ENCODE measurements at places on chromosomes 1 and 21.

DNA sequence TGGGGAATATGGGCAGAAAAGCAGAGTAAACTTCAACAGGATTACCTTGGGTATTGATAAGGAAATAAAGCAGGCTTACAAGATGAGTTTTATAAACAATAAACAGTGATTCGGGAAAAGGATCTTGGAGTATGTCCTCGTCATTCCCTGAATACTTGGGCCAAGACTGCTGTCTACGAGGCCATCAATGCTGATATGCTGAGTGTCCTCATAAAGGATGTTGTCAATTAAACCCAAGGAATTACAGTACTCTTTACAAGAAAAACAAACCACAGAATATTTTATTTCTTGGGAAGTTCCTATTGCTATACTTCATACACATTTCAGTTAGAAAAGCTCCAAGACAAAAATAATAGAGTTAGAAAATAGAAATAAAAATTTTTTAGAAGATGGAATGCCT lies 34.9 kb downstream of the ATP1B1 start:
- no peak for DNase-seq
- H3K27ac ChIP-seq: no peak overlapping the region
- peaks cover 21% of the 10 kb centered on the region for H3K4me1 ChIP-seq
- no peak overlapping the region for H3K4me3 ChIP-seq

GRCh38 chr1:43354936-43355335 lies 3.8 kb upstream of the CDC20 start:
- no peaks in the 10 kb centered on the region for H3K27me3 ChIP-seq
- DNase-seq: no peak
- H3K36me3 ChIP-seq: no peaks in the 10 kb centered on the region
- H3K27ac ChIP-seq: no peak overlapping the region

GRCh38 chr1:63277195-63278192 lies 44.9 kb upstream of the FOXD3 start:
- H3K36me3 ChIP-seq: no peaks in the 10 kb centered on the region
- H3K27me3 ChIP-seq: no peaks in the 10 kb centered on the region
- no peaks in the 10 kb centered on the region for H3K4me1 ChIP-seq
- DNase-seq: no peak
- no peak overlapping the region for H3K4me3 ChIP-seq

DNA sequence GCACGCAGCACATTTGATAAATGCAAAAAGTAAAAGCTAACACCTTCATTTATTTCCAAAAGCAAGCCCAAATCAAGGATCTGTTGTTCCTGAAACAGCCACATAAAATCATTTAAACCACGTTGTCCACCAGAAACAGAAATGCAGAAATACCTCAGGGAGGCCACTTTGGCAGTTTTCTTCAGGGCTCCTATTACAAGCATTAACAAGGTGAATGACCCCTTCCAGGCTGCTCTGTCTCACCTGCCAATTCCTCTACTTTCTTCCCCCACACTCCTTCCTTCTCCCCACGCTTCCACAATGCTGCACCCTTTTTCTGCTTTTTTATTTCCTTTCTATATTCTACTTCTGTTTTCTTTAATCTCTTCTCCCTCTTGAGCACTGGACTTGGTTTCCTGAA lies 55.0 kb upstream of the PTGFRN start:
- peaks cover 34% of the 10 kb centered on the region for H3K4me1 ChIP-seq
- no peaks in the 10 kb centered on the region for H3K36me3 ChIP-seq
- H3K27ac ChIP-seq: peak overlapping the region; percentile 84
- no peaks in the 10 kb centered on the region for H3K27me3 ChIP-seq

DNA sequence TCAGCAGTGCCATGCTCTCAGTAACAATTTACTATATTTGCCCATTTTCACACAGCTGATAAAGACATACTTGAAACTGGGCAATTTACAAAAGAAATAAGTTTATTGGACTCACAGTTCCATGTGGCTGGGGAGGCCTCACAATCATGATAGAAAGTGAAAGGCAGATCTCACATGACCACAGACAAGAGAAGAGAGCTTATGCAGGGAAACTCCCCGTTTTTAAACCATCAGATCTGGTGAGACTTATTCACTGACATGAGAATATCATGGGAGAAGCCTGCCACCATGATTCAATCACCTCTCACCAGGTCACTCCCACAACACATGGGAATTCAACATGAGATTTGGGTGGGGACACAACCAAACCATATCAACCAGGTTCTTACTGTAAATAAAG lies 112.1 kb upstream of the C1orf87 start:
- H3K4me1 ChIP-seq: no peaks in the 10 kb centered on the region
- no peak overlapping the region for H3K27ac ChIP-seq
- H3K27me3 ChIP-seq: no peaks in the 10 kb centered on the region
- no peaks in the 10 kb centered on the region for H3K36me3 ChIP-seq
- DNase-seq: no peak

DNA sequence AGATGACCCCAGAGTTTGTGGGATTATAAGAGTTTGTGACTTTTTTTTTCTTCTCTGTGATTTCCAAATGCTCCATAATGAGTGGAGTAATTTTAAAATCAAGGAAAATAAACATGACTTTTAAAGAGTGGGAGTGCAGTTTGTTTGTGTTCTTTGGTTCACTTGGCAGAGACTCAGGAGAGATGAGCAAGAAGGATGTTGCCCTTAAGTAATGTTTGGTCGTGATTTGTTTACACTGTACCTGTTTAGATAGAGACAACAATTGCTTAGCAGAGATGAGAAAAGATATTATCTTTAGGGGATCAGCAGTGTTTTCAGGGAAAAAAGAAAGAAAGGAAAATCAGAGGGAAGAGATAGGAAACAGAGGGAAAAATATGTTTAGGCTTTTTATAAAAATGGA lies 170.8 kb downstream of the ADSS2 start:
- H3K27ac ChIP-seq: no peak overlapping the region
- no peak for DNase-seq
- H3K36me3 ChIP-seq: no peaks in the 10 kb centered on the region
- no peaks in the 10 kb centered on the region for H3K27me3 ChIP-seq

DNA sequence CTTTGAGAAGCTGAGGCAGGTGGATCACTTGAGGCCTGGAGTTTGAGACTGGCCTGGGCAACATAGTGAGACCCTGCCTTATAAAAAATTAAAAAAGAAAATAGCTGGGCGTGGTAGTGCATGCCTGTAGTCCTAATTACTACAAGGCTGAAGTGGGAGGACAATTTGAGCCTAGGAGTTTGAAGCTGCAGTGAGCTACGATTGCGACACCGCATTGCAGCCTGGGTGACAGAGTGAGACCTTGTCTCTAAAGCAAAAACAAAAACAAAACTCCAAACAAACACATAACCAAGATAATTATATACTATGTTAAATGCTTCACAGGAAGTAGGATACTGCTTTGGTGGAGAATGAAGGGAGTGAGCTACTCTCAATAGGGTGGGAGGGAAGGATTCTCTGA lies 5.4 kb upstream of the PAFAH2 start:
- H3K36me3 ChIP-seq: no peaks in the 10 kb centered on the region
- H3K27ac ChIP-seq: no peak overlapping the region
- H3K4me1 ChIP-seq: no peaks in the 10 kb centered on the region
- H3K27me3 ChIP-seq: no peaks in the 10 kb centered on the region
- no peak for DNase-seq

GRCh38 chr1:174296309-174296708 lies 137.0 kb downstream of the RABGAP1L start:
- H3K27ac ChIP-seq: no peak overlapping the region
- H3K27me3 ChIP-seq: no peaks in the 10 kb centered on the region
- H3K4me1 ChIP-seq: no peaks in the 10 kb centered on the region
- no peak overlapping the region for H3K4me3 ChIP-seq
- H3K36me3 ChIP-seq: no peaks in the 10 kb centered on the region

- H3K36me3 ChIP-seq: no peaks in the 10 kb centered on the region
- no peak overlapping the region for H3K4me3 ChIP-seq
- H3K27me3 ChIP-seq: no peaks in the 10 kb centered on the region
- H3K27ac ChIP-seq: no peak overlapping the region
These were observed 340.6 kb downstream of the PAPPA2 start for GRCh38 chr1:176803596-176803995.

DNA sequence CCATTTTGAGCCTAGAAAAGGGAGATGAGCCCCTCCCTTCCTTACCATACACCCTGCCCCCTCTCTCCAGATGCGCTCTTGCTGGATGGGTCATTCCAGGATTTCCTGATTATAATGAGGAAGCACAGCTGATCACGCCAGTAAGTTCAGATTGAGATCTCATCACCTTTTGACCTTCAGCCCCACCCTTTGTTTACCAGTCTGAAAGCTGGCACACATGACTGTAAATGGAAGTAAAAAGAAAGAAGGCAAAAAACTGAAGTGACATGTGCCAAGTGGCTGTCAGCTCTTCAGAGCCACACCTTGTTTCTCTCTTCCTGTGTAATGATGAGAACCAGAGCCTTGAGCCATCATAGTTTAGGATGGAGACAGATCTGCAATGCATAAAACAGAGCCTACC lies 27.9 kb downstream of the S1PR1 start:
- no peak for DNase-seq
- no peak overlapping the region for H3K27ac ChIP-seq
- H3K4me3 ChIP-seq: no peak overlapping the region
- H3K27me3 ChIP-seq: no peaks in the 10 kb centered on the region

DNA sequence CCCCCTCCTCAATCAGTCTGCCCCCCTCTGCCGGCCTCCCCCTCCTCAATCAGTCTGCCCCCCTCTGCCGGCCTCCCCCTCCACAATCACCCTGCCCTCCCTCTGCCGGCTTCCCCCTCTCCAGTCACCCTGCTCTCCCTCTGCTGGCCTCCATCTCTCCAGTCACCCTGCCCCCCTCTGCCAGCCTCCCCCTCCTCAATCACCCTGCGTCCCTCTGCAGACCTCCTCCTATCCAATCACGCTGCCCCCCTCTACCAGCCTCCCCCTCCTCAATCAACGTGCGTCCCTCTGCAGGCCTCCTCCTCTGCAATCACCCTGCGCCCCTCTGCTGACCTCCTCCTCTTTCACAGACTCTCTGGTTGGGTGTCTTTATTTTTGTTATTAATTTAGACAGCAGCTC lies 11.5 kb upstream of the C1orf198 start:
- no peaks in the 10 kb centered on the region for H3K4me1 ChIP-seq
- H3K4me3 ChIP-seq: no peak overlapping the region
- no peak for DNase-seq
- no peaks in the 10 kb centered on the region for H3K36me3 ChIP-seq
- H3K27ac ChIP-seq: no peak overlapping the region

DNA sequence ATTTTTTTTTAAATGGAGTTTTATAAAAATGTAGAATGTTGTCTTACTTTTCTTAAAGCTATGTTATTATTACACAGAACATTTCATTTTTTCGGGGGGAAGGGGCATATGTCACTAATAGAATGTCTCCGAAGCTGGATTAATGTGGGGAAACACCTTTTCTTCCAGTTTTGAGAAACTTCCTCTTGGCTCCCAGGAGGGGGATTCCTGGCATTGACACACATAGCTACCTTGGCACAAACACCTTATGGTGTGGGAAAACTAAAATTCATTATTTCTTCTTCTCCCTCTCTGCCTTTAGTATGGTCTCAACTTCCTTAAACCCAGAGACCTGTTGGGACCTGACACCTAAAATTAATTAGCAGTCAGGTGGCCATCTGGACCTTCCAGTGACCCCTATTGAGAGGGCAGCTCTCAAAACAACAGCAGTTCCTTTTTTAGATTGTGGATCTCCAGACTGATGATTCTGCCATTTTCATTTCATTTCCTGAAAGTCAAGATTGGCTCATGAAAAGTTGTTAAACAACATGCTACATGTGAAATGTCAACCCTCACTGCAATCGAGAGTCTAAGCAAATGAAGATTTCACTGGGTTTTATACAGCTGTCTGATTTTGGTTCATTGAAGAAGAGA lies 70.1 kb upstream of the EDEM3 start:
- peak overlapping the region; percentile 65 for H3K27ac ChIP-seq
- no peaks in the 10 kb centered on the region for H3K4me1 ChIP-seq
- no peaks in the 10 kb centered on the region for H3K36me3 ChIP-seq
- no peaks in the 10 kb centered on the region for H3K27me3 ChIP-seq
- no peak overlapping the region for H3K4me3 ChIP-seq
- DNase-seq: no peak

- no peaks in the 10 kb centered on the region for H3K36me3 ChIP-seq
- H3K27me3 ChIP-seq: no peaks in the 10 kb centered on the region
- no peak for DNase-seq
- no peak overlapping the region for H3K4me3 ChIP-seq
- no peak overlapping the region for H3K27ac ChIP-seq
- no peaks in the 10 kb centered on the region for H3K4me1 ChIP-seq
These were observed 41.6 kb upstream of the EDN2 start for GRCh38 chr1:41525891-41526587.

DNA sequence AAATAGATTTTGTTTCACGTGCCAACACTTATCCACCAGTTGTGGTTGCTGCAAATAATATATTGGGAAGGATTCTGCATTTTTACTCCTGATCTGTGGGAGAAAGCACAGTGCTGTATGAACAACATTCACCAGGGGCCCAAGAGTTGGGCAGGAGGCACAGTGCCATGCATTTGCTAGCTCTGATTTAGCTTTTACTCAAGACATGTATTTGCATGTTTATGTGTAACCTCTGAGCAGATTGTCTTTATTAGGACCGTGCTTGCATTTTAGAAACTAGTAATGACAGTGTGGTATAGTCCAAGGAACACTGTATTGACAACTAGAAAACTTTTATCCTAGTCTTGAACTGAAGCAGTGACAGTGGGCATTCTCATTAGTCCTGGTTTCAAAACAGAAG lies 133.9 kb upstream of the B3GALT2 start:
- no peaks in the 10 kb centered on the region for H3K4me1 ChIP-seq
- no peak overlapping the region for H3K4me3 ChIP-seq
- H3K27me3 ChIP-seq: no peaks in the 10 kb centered on the region
- H3K27ac ChIP-seq: no peak overlapping the region

GRCh38 chr1:167175901-167176300 lies 44.8 kb upstream of the POU2F1 start:
- no peak for DNase-seq
- H3K27me3 ChIP-seq: no peaks in the 10 kb centered on the region
- H3K36me3 ChIP-seq: no peaks in the 10 kb centered on the region
- H3K4me1 ChIP-seq: no peaks in the 10 kb centered on the region
- no peak overlapping the region for H3K27ac ChIP-seq

DNA sequence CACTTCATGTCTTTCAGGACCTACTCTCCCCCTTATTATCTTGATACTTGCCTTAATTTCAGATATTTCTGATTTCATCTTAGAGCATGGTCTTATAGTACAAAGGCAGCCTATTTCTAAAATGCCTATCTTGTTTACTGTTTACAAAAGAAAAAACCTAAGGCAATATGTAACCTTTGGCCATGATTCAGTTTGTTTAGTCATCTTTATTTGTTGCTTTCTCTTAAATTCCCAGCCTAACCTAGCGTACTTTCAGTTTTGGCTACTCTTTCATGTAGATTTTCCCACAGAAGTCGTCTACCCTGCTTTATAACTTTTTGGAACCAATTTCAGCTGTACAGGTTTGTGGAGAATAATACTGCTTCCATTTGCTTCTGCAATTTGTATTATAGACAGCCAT lies 81.8 kb downstream of the KIF1B start:
- H3K27ac ChIP-seq: no peak overlapping the region
- no peaks in the 10 kb centered on the region for H3K27me3 ChIP-seq
- no peaks in the 10 kb centered on the region for H3K4me1 ChIP-seq
- H3K36me3 ChIP-seq: peaks cover 3% of the 10 kb centered on the region

GRCh38 chr1:173802961-173803360 lies 21.5 kb upstream of the DARS2 start:
- no peak overlapping the region for H3K4me3 ChIP-seq
- no peaks in the 10 kb centered on the region for H3K27me3 ChIP-seq
- DNase-seq: no peak
- no peak overlapping the region for H3K27ac ChIP-seq
- no peaks in the 10 kb centered on the region for H3K4me1 ChIP-seq

Data from pancreas (tissue), 10 donors.